Stimulated activated CD4-positive, alpha-beta T cell treated with anti-CD3 and anti-CD28 coated beads, Interleukin-1b, Interleukin-23, amount 100 ng/mL, for 1 hour (primary cell): ENCODE measurements at places on chromosomes 12 and 14.

DNA sequence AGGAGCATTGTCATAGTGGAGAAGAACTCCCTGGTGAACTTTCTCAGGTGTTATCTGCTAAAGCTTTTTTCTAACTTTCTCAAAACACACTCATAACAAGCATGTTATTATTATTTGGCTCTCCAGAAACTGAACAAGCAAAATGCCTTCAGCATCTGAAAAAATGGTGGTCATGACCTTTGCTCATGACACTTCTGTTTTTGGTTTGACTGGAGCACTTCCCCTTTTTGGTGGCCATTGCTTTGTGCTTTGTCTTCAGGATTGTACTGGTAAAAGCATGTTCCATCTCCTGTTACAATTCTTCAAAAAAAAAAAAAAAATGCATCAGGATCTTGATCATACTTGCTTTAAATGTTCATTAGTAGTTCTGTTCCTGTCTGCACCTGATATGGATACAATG is 1241.6 kb upstream of the USP15 start:
- no peak for DNase-seq

- DNase-seq, result no peak
Observed at GRCh38 chr12:109760930-109761921, 47.6 kb downstream of the FAM222A start.

- no peak for DNase-seq
Observed at GRCh38 chr14:50943943-50944646, at the start of gene PYGL. PYGL (minus strand) TSS chr14:50944483; CDS start chr14:50944403, 80 bp downstream.

DNA sequence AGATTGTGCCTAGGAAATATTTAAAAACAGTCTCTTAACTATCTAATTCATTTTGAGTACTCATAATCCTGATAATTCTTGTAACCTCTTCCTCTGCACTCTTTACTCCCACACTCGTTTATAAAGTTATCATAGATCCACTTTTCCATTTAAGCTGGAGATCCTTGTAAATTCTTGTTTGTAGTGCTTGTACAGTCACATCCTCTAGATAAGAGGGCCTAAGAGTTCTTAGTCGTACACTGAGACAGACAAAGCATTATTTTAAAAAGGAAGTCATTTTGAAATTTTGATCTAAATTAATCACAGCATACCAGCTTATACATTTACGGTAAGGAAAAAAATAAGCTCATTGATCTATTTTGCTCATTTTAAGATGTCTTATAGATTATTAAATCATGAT is 42.5 kb downstream of the LMO3 start:
- DNase-seq, result no peak

DNA sequence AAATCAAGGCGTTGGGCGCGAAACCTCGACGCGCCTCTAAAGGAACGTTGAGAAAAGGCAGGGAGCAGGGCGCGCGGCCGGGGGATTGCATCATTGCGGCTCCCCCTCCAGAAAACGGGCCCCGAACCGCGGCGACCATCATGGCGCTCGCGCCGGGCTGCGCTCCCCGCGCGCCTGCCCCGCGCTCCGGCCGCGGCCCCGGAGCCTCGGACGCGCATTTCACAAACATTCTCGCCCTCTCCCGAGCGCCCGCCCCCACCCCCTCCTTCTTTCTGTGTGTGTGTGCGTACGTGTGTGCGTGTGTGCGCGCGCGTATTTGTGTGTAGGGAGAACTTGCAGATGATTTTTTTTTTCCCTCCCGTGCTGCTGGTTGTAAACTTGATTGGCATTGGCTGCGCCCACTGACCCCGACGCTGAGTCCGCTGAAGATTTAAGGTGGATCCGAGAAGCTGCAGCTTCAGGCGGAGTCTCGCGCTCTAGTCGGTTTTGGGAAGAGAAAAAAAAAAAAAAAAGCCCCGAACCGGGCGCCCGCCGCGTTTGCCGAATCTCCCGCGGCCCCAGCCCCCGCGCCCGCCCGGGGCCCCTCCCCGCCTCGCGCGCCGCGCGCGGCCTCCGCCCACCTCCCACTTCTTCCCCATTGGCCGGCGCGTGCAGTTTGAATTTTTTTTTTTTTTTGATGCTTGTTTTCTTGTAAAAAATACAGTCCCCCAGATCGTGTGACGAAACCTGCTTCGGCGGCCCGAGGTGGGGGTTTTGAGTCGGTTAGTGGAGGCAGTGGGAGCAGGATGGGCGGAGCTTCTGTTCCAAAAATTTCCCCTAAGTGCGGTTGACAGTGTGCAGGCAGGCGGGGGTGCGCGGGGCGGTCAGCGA is 8.2 kb downstream of the CDKN1B start:
- DNase-seq, result peak; percentile 75

DNA sequence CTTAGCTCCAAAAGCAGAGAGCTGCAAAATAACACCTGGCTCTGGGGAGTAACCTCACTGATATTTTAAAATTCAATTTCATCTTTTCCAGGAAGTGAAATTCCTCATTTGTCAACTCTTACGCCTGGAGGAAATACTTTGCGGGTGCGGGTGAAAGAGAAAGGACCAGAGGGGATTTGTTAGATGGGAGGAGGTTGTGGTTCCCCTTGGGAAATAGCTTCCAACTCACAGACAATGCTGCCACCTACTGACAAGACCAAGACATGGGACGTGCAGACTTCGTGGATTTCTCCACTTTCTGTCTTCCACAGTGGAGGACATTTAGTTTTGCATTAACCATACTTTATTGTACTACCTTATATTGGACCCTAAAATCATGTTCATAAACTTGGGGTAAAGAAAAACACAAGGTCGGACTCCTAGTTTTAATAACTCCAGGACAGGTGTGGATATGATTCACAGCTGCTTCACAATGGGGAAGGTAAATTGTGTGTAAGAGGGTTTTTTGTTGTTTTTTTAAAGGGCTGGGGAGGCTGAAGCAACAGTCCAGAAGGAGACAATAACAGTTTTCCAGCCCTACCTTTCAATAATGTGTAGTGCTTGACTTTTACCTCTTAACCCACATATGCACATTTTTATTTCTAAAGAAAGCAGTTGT is 10.8 kb downstream of the FBXL14 start:
- DNase-seq, result no peak

- DNase-seq, result no peak
Observed at GRCh38 chr12:9367201-9367600, 159.0 kb upstream of the PZP start.

- DNase-seq, result no peak
Observed at GRCh38 chr12:75862692-75863471, 168.7 kb downstream of the PHLDA1 start.

GRCh38 chr12:19095756-19096480 is 33.6 kb upstream of the PLEKHA5 start:
- no peak for DNase-seq

GRCh38 chr12:71431991-71432390 is 7.6 kb upstream of the LGR5 start:
- DNase-seq, result no peak

- no peak for DNase-seq
Observed at GRCh38 chr12:71771069-71771468, 16.4 kb downstream of the RAB21 start.
